Breast epithelium (tissue), 4 donors: ENCODE measurements at places on chromosomes 16 and 17. TPM values are rescaled to one million over a fixed set of nuclear protein-coding genes. Genes with fewer than 3 reads are reported as not detected.

ZNF750 gene
- 5.6 TPM for total RNA-seq

- DNase-seq, result no peak
- H3K27me3 ChIP-seq, result no peaks in the 10 kb centered on the region
These were observed 14.8 kb upstream of the TMED6 start for GRCh38 chr16:69366431-69366830.

DNA sequence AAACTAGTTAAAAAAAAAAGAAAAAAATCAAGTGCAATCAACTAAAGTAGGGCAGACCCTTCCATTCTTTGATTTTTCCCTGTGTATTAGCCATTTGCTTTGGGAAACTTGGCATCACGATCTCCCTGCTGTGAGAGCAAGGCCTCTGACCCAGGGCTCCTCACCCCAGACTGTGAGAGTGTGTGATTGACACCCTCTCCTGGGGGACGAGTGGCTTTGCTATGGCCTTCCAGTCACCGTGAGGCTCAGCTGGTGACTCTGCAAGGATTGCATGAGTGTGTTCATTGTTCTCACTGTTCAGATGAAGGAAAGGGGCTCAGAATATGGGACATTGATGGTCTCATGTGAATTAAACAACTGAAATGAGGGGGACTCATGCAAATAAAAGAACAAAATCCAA, 69.0 kb upstream of the BCAR1 start:
- H3K27ac ChIP-seq, result peak overlapping the region; percentile 38
- H3K4me1 ChIP-seq, result peaks cover 7% of the 10 kb centered on the region
- H3K27me3 ChIP-seq, result no peaks in the 10 kb centered on the region
- DNase-seq, result no peak

NRN1L gene
- total RNA-seq, result 1.3 TPM

DNA sequence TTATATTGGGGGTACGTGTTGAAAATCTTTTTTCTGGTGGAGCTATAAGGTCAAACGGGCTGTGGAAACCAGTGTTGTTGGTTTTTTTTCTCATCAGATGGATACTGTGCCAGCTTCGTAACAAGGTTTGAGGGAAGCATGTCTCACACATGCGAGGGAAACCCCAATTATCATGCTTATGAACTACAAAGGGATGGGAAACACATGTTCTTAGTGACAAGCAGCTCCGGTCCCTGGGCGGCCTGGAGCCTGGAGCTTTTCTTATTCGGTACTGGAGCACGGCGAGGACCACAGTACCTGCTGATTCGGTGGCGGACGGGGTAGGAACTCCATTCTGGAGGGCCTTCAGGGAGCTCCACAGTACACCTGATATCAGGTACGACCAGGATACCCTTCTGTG, 12.5 kb downstream of the SLC43A2 start:
- H3K27me3 ChIP-seq, result no peaks in the 10 kb centered on the region
- H3K4me3 ChIP-seq, result no peak overlapping the region
- DNase-seq, result no peak
- no peaks in the 10 kb centered on the region for H3K4me1 ChIP-seq
- H3K36me3 ChIP-seq, result no peaks in the 10 kb centered on the region

- H3K27me3 ChIP-seq, result no peaks in the 10 kb centered on the region
- H3K36me3 ChIP-seq, result no peaks in the 10 kb centered on the region
- H3K4me3 ChIP-seq, result no peak overlapping the region
- H3K27ac ChIP-seq, result no peak overlapping the region
- no peak for DNase-seq
These were observed 341.4 kb downstream of the UTP18 start for GRCh38 chr17:51601622-51602261.

DNA sequence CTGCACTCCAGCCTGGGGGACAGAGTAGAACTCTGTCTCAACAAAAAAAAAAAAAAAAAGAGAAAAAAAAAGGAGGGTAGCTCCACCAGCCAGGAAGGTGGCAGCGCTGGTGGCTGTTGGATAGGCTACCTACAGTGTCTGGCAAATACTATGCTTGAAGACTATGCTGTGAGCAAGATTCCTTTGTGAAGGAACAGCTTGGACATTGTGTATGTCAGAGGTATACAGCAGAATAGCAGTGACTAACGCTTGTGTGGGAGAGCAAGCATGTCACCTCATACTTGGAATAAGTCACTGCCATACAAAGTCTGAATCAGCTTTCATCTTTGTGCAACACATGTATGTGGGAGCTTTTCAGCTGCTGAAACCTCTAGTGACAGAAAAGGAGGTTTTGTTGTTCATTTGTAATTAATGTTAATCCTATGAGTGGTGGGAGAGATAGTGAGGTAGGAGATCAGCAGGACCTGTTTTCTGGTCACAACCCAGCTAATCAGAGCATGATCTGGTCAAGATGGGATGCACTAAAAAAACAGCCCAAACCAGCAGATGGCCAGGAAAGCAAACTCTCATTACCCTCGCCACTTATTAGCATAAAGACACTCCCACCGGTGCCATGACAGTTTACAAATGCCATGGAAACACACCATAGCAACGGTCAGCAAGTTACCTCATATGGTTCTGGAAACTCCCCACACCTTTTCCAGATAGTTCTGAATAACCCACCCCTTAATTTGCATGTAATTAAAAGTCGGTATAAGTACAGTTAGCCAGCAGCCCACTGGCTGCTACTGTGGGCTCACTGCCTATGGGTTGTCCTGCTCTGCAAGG, 6.8 kb upstream of the ITGAD start:
- H3K4me1 ChIP-seq, result no peaks in the 10 kb centered on the region
- no peak for DNase-seq
- H3K4me3 ChIP-seq, result no peak overlapping the region
- no peaks in the 10 kb centered on the region for H3K27me3 ChIP-seq

CHST5 gene
- total RNA-seq, result 0.33 TPM

LRRC37A gene
- 1.4 TPM for total RNA-seq

CDYL2 gene
- 6.4 TPM for total RNA-seq

DNA sequence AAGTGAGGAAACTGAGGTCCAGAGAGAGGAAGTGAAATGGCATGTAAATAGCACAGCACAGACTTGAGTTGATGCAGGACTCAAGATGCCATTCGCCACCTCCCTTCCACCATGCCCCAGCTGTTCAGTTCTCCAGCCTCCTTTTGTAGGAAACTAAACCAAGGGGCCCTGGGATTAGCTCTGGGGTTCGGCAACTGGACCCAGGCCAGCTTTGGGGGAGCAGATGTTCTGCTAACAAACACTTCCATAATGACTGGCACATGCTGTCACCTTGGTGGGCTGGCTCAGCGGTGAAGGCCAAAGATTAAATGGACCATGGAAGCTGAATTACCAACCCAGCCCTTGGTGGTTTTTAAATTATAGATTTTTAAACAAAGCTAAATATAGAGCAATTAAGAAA, 77.0 kb downstream of the IRX6 start:
- H3K4me3 ChIP-seq, result no peak overlapping the region
- no peaks in the 10 kb centered on the region for H3K36me3 ChIP-seq
- H3K27me3 ChIP-seq, result no peaks in the 10 kb centered on the region
- H3K4me1 ChIP-seq, result no peaks in the 10 kb centered on the region

DNA sequence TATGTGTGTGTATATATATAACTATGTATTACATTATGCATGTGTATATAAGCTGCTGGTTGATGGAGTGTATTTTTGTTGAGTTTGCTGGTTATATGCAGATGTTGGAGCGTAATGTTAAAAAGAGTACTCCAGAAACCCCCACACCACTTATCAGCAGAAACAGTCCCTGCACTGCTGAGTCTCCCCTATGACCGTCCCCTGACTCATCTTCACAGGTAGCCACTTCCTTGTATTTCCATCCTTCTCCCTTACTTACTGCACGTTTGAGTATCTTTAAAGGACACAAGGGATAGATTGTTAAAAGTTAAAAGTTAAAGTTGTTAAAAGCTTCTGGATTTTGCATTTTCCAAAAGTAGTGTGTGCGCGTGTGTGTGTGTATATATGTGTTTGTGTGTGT, 853.9 kb upstream of the EEF2KMT start:
- H3K27me3 ChIP-seq, result no peaks in the 10 kb centered on the region
- no peak overlapping the region for H3K4me3 ChIP-seq
- H3K4me1 ChIP-seq, result no peaks in the 10 kb centered on the region
- H3K36me3 ChIP-seq, result no peaks in the 10 kb centered on the region
- no peak for DNase-seq

GRCh38 chr16:29156511-29156910, 171.7 kb downstream of the LAT start:
- H3K4me3 ChIP-seq, result no peak overlapping the region
- no peaks in the 10 kb centered on the region for H3K36me3 ChIP-seq

- H3K27ac ChIP-seq, result no peak overlapping the region
- no peaks in the 10 kb centered on the region for H3K27me3 ChIP-seq
- DNase-seq, result no peak
- no peaks in the 10 kb centered on the region for H3K36me3 ChIP-seq
- H3K4me1 ChIP-seq, result no peaks in the 10 kb centered on the region
These were observed 13.7 kb downstream of the METTL22 start for GRCh38 chr16:8634991-8635736.

DNA sequence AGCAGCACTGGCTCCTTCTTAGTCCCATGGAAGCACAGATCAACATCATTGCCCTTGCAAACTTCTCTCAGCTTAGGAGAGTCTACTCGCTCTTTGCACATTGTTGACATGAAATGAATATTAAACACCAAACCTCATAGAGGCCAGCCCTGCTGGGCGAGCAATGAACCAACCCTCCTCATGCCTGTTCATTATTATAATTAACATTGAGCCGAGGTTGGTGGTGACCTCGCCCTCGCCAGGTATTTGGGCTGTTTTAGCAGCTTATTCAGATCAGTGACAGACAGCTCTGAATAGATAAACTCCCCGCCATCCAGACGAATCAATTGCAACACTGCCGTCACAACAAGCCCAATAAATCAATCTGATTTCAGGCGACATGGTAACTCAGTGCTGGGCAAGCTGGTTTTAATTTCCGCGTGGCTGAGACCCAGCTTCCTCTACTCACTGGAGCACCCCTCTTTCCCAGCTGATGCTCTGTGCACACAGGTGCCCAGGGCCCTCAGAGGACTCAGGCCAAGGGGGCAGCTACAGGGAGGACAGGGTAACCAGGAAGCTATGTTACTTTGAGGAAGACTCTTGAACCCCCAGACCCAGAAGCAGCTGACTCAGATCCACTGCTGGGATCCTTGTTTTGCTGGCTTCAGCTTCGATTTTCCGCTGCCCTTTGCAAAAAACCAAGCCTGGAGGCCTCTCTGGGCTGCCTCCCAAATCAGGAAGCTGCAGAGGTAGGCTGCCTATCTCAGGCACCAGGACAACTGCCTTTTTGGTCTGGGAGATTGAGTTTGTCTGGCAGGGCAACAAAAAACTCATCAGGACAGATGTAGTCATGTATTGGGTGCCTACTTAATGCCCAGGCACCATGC, 10.7 kb upstream of the SEZ6 start:
- H3K27ac ChIP-seq, result no peak overlapping the region
- no peaks in the 10 kb centered on the region for H3K4me1 ChIP-seq
- no peak for DNase-seq
- no peaks in the 10 kb centered on the region for H3K36me3 ChIP-seq

GRCh38 chr16:48590476-48590875, 19.5 kb downstream of the N4BP1 start:
- no peaks in the 10 kb centered on the region for H3K4me1 ChIP-seq
- DNase-seq, result no peak
- no peak overlapping the region for H3K4me3 ChIP-seq
- no peaks in the 10 kb centered on the region for H3K27me3 ChIP-seq
- no peak overlapping the region for H3K27ac ChIP-seq

DNA sequence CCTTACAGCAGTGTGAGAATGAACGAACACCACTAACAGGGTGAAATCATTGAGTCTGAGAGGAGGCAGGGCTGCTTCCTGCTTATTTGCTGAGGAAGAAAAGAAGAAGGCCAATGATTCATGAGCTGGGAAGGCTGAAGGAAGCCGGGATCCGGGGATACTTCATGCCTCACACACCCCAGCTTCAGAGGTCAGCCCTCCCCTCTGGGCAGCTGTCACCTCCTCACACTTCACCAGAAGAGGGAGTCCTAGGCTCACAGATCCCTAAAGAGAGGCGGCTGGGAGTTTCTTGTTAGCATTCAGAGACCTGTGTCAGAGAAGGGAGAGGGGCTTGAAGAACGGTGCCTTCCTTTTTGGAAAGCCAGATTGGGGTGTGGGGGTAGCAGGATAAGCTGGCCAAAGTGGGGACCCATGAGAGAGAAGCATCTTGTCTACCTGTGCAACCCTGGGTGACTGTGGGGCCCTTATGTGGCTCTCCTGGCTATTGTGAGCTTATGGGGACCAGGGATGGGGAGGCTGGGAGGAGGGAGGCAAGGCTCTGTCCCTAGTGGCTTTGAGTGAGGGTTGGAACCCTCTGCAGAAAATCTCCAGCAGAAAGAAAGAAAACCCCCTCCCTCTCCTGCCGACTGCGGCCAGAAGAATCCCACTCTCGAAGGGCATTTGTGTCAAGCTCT, 94.6 kb downstream of the RGS9 start:
- H3K27me3 ChIP-seq, result no peaks in the 10 kb centered on the region
- no peaks in the 10 kb centered on the region for H3K4me1 ChIP-seq
- no peak overlapping the region for H3K4me3 ChIP-seq
- no peak for DNase-seq
- no peak overlapping the region for H3K27ac ChIP-seq

- no peak overlapping the region for H3K27ac ChIP-seq
- peaks cover 5% of the 10 kb centered on the region for H3K36me3 ChIP-seq
- H3K27me3 ChIP-seq, result no peaks in the 10 kb centered on the region
- no peak for DNase-seq
These were observed 9.3 kb downstream of the UQCRC2 start for GRCh38 chr16:21962475-21962874.

SMPD3 gene
- total RNA-seq, result 2.9 TPM

- no peak overlapping the region for H3K27ac ChIP-seq
- H3K4me3 ChIP-seq, result no peak overlapping the region
- no peak for DNase-seq
- H3K36me3 ChIP-seq, result no peaks in the 10 kb centered on the region
These were observed 2.4 kb downstream of the CCR7 start for GRCh38 chr17:40562838-40563219.

CRISPLD2 gene
- 386 TPM for total RNA-seq

PMFBP1 gene
- total RNA-seq, result 0.33 TPM

DNA sequence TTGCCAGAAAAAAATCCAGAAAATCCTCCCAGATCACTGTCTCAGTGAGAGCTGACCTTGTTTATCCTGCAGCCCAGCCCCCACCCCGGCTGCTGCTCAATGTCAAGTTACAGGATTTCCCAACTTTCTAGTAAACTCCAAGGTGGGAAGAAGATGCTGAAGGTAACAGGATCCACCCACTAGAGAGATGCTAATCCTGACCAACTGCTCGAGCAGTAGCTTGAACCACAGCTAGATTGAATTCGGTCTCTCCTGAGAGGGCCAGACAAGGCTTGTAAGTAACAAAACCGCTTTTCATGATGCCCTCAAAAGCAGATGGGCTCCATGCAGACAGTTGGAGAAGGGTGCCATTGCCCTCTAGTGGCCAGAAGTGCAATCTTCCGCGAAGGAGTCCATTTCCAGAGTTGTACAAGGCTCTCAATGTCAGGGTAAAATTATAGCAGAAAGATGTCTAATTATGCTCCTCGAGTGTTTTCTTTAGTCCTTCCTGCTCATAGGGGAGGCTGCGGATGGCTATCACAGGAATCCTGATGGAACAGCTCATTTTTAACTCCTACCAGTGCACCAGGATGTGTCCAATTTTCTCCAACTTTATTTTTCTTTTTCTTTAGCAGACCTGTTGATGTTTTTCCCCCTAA, 3.9 kb downstream of the CDH11 start:
- DNase-seq, result no peak
- no peaks in the 10 kb centered on the region for H3K4me1 ChIP-seq
- H3K36me3 ChIP-seq, result no peaks in the 10 kb centered on the region
- peaks cover 23% of the 10 kb centered on the region for H3K27me3 ChIP-seq
